Suppressor macrophage (primary cell): ENCODE measurements at places on chromosomes 3 and 15.

GRCh38 chr3:108215871-108216270 is 6.4 kb downstream of the IFT57 start:
- no peak for DNase-seq

DNA sequence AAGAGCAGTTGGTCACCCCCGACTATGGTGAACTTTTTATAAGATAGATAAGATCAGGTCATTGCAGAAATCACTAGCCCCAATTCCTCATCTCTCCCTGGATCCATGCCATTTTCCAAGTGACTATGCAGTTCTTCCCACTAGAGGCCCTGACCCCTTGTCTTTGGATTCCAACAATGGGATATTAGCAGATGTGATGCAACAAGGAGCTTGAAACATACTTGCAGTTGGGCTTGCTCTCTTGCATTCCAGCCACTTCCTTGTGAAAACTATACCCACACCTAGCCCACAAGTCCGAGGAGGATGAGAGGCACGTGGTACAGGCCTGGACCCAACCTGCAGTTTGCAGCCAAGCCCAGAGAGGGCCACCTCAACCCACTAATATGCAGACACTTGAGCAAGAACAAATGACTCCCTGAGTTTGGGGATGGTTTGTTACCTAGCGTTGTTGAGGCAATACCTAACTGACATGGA is 60.6 kb downstream of the SUCLG2 start:
- DNase-seq, result no peak

DNA sequence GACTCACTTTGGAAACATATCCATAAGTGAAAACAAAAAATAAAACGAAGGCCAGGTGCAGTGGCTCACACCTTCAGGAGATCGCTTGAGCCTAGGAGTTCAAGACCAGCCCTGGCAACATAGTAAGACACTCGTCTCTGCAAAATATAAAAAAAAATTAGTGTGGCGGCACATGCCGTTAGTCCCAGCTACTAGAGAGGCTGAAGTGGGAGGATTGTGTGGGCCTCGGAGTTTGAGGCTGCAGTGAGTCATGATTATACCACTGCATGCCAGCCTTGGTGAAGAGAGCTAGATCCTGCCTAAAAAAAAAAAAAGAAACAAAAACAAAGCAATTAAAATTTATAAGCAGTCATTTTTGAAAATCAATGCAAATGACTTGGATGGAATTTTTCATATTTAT is 54.7 kb upstream of the NANOGP8 start:
- DNase-seq, result peak; percentile 16

DNA sequence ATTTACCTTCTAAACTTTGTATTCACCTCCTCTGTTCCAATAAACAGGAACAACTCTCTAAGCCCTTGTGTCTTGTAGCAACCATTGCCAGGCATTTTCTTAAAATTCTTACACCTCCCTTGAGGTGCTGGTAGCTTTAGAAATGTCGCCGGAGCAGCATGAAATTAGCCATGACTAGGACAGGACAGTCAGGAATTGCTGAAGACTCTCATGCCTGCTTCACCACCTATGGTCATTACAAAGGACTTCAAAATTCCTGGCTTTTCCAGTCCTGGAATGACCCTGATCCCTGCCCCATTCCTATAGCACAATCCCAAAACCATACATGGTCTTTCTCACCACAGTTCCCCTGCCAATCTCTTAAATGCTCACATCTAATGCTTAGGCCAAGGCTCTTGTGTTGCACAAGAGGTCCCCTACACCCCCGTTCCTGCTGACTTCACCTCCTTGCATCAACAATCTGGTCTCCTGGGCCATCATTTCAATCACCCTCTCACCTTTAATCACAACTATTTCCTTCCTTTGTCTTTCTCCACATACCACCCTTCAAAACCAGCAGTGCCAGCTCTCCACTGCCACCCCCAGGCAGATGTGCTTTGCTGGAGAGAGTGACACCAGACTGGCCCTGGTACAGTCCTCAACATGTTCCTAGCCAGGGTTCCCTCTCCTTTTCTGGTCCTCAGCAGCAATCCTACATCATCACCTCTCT is 113.2 kb upstream of the TJP1 start:
- no peak for DNase-seq

- DNase-seq, result no peak
These were observed 72.3 kb upstream of the PDZRN3 start for GRCh38 chr3:73697020-73697419.

- DNase-seq, result peak; percentile 13
These were observed 87.0 kb upstream of the ST8SIA2 start for GRCh38 chr15:92306663-92307062.

GRCh38 chr15:47971637-47972036 is 149.2 kb upstream of the SLC24A5 start:
- DNase-seq, result no peak

GRCh38 chr3:71497971-71498444 is 85.5 kb downstream of the FOXP1 start:
- DNase-seq, result no peak

DNA sequence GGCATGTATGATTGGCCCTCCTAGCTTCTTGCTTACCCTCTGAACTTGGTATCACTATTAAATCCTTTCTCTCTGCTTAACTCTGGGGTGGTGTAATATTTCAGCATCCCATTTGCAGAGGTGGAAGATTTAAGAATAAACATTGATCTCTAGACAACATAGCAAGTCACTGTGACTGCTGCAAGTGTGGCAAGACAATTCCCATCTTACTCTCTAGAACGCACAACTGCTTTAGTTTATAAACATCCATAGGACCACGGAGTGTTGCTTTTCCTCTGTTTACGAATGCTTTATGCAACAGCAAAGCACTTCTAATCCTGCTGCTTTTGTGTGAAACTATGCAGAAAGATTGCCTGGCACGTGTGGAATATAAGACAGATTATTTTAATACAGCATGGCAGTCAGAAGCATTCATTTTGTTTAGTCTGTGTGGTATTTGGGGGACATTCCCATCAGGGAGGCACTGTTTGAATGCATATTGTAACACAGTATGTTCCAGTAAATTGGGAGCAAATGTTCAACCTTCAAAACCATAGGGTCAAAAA is 338.9 kb upstream of the TMCO5A start:
- no peak for DNase-seq

DNA sequence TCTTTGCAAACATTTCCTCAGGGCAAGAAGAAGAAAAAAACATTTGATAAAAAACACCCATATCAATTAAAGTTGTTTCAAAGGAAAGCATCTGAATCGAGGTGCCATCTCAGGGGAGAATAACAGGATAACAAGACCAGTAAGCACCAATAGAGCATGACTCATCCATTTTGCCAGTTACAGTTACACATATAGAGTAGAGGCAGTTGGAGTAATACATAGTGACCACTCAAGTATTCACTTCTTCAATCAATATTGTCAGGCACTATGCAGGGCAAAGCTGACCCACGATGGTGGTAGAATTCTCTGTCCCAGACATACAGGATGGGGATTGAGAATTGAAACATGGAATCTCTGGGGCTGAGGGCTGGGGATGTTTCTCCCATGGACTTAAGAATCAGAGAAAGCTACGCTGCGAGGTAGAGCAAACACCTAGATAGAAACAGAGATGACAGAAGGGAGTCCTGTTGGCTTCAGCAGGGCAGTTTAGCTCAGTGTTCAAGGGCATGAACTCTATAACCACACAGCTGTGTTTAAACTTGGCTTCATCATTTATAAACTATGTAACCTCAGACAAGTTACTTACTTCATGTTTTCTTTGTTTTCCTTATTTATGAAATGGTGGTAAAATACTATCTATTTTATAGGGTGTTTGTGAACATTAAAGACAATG is 186.4 kb upstream of the NANOGP8 start:
- no peak for DNase-seq

DNA sequence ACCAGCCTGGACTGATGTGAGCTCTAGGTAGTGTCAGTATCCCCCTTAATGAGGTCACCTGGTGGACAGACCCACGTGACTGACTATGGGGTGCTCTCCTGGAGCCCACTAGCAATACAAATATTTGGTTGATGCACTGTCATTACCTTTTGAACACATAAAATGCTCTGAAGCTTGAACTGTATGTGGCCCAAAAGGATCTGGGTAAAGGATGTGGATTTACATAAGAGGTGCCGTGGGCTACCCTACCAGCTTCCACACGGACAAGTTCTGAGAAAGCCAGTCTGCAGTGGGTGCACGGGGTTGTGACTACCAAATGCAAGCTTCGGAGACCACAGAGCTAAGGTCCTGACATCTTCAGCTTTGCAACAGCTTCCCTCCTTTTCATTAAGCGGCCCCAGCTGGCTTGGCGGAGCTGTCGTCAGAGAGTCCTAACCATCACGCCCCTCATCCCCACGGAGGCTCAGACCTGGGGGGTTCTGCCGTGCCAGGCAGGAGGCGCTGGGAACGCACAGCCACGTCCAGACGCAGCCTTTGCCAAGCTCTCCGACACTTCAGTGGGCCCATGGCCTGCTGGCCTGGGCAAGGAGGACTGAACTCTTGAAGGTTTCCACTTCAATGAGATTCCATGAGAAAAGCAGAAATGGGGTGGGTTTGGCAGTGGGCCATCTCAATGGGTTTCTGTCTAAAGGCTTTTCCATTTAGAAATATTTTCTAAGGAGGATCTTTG is 228.3 kb downstream of the ADAMTS17 start:
- DNase-seq, result no peak

DNA sequence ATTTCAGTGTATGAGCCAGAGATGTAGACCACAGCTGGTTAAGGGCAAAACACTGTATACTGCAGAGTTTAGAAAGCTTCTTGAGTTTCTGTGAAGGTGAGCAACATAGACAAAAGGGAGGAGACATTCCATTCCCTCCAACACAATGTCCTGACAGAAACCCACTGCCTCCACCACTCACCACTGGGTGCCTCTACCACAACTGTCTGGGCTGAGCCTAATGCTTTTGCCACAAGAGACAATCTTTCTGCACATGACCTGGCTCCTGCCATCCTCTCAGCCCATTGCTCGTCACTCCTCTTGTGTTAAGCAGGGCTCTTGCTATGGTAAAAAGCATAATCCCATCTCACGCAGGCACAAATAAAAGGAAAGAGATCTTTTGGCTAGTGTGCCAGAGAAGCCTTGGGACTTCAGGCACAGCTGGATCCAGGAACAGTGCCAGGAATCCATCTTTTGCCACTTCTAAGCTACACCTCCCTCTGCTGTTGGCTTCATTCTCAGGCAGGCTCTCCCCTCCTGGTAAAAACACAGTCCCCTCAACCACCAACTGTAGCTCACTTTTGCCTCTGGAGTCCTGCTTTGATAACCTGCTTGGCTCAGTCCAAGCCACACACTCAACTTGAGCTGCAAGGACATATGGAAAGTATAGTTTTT is 140.6 kb upstream of the PRR20G start:
- no peak for DNase-seq

DNA sequence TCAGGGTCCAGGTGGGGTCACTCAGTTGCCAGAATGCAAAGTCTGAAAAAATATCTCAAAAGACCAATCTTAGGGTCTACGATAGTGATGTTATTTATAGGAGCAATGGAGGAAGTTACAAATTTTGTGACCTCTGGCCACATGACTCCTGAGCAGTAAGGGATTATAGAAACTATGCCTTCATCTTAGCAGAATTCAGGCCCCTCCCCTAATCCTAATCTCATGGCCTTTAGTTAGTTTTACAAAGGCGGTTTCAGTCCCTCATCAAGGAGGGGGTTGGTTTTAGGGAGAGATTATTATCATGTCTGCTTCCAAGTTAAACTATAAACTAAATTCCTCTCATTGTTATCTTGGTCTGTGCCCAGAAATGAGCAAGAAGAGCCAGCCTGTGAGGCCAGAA is 5.9 kb upstream of the DCP1A start:
- no peak for DNase-seq

GRCh38 chr3:117567906-117568305 is 858.3 kb downstream of the TUSC7 start:
- DNase-seq, result peak; percentile 55
